ENCODE measurements at places on chromosomes 16 and 17.

GRCh38 chr17:927611-928461 lies 51.7 kb downstream of the NXN start:
- no peak for DNase-seq

DNA sequence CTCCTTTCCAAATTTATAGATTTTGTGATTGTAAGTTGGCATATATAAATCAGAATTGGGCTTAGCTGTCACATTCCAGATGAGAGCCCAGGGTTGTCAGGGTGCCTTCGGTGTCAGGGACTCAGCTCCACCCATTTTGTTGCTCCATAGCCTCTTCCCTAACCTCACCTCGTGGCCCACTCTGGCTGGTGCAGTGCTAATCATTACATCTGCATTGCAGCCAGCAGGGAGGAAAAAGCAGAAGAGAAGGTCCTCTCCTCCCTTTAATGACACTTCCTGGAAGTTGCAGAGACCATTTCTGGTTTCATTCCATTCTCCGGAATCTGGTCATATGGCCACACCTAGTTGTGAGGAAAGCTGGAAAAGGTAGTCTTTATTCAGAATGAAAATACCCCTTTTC lies 113.3 kb downstream of the CCT6B start:
- no peak for DNase-seq

DNA sequence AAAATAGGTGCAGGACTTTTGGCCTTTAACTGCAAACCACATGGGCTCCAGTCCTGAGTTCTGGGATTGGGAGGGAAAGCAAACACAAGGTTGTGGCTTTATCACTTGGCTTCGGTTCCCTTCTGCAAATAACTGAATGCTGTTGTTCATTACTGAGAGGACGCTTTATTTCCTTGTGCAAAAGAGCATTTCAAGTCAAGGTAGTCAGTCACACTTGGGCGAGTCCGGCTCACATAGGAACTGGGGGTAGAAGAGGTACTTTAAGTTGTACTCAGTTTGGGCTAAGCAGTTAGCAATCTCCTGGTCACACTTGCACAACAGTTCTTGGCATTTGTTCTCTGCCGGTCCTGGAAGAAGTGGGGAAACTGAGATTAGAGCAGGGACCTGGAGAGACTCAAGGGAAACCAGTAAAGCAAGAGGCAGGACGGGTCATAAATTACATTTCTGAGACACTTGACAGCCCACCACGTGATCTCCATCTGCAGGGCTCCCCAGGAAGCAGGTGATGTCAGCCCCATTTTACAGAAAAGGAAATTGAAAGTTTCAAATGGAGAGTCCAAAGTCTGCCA lies 21.6 kb downstream of the PLA2G10 start:
- no peak for DNase-seq

GRCh38 chr17:57521606-57522005 lies 223.5 kb downstream of the CCDC182 start:
- no peak for DNase-seq
